ENCODE measurements at places on chromosomes 1 and 21.

GRCh38 chr1:44733365-44733764 is 2.4 kb upstream of the RNU5D-1 start:
- no peak for DNase-seq

DNA sequence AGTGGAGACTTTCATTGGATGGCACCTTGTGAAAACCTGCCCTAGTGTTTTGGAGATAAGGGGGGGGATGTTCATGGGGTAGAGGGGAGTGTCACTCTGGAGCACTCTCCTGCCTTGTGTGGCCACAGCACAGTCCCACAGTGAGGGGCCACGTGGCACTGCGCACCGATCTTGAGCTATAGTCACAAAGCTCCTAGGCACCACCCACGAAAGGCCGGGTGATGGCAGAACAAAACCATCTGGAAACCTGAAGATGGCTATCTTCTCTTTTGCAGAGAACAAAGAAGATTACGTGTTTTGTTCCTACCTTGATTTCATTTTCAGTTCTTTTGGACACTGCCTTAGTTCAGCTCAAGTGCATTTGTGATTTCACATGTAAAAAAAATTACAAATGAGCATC is 220.6 kb downstream of the RGS7 start:
- DNase-seq = no peak

DNA sequence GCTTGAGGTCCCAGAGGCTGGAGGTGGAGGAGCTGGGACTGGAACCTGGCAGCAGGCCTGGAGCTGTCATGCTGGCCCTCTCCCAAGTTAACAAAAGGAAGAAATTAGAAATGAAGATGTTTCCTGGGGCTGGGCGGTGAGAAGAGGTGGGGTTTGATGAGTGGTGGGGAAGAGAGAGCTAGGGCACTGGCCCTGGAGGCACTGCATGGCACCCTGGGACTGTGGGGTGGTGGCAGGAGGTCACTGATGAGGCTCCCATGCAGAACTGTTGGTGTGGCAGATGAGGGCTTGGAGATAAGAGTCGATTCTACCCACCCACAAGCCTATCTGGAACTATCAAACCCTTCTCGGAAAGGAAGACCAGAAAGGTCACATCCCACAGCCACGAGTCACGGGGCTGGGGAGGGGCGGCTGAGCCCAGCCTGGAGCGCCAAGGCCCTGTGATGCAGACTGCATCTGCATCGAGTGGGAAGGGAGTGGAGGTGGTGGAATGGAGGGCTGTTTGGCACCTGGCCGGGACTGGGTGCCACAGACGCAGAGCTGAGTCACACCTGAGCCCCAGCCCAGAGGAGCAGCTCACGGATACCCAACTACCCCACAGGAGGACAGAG is 29.4 kb downstream of the MRPL37 start:
- DNase-seq = no peak

GRCh38 chr21:15539376-15539775 is 190.4 kb upstream of the USP25 start:
- no peak for DNase-seq

- no peak for DNase-seq
Measured at GRCh38 chr1:9319208-9319788, 26.6 kb downstream of the SPSB1 start.

- no peak for DNase-seq
Measured at GRCh38 chr1:169133801-169134502, 27.5 kb downstream of the ATP1B1 start.

DNA sequence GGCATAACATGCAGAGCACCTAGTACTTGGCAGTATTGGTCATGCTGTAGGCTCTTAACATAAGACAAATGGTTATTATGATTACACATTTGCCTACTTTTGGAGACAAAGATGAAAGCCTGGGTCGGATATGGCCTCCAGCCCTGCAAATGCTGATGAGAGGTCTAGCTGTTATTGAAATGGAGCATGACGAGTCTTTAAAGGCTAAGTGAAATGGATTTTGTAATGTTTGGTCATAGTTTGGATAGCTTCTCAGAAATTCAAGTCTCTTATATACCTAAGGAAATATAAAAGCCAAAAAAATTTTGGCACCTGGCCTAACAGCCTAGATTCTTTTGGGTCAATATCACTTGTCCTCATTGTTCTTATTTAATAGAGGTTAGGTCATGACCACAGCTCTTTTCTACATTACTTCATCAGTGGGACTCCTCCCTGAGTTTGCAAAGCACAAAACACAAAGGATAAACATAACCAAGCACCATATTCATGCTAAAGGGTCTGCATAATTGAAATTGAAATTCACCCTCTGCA is 69.2 kb upstream of the WLS start:
- no peak for DNase-seq

- DNase-seq = no peak
Measured at GRCh38 chr1:207938016-207938415, 27.1 kb upstream of the CD34 start.

GRCh38 chr1:32066489-32066873 is 6.3 kb upstream of the TMEM39B start:
- no peak for DNase-seq

GRCh38 chr1:221689138-221689537 is 52.8 kb downstream of the DUSP10 start:
- no peak for DNase-seq

- DNase-seq = no peak
Measured at GRCh38 chr1:88780485-88780884, 96.4 kb downstream of the PKN2 start.

DNA sequence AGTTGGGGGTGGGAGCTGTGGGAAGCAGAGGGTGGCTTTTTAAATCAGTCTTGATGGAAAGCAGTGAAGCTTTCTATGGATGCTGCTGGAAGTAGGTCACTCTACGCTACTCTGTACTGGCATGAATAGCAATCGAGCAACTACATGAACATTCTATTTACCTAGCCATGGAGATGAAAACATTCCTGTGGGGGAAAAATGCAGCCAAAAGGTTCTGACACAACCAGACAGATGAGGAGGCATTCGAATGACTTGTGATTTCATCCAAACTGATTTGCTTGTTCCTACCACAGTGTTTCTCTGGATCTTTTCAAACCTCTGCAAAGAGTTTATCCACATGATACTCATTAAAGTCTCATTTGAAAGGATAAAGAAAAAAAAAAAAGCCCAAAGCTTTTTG is 95.0 kb downstream of the ASTN1 start:
- DNase-seq = no peak

DNA sequence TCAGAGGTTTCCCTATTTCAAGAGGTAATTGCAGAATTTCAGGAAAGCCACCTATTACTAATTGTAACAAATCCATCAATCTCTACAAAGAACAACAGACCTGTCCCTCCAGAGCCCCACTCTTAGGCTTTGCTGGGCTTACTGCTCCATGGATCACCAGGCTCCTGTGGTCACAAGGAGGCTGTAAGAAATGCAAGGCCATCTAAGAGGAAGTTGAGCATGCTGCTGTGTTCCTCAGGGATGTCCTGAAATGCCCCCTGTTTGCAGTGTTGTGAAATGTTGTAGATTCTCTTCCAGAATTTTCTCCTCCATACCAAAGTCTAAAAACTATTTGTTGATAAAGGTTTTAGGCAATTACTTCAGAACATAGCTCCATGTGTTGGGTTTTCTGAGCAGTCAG is 24.4 kb upstream of the DUSP23 start:
- no peak for DNase-seq

- no peak for DNase-seq
Measured at GRCh38 chr21:45301521-45302081, 13.9 kb upstream of the POFUT2 start.

- DNase-seq = no peak
Measured at GRCh38 chr1:51901151-51901550, 22.6 kb upstream of the NRDC start.

- DNase-seq = no peak
Measured at GRCh38 chr1:110557481-110557880, 38.5 kb upstream of the KCNA10 start.

GRCh38 chr1:71657891-71658679 is 577.2 kb upstream of the ZRANB2 start:
- no peak for DNase-seq

- DNase-seq = no peak
Measured at GRCh38 chr1:243487649-243488227, 231.9 kb downstream of the SDCCAG8 start.

DNA sequence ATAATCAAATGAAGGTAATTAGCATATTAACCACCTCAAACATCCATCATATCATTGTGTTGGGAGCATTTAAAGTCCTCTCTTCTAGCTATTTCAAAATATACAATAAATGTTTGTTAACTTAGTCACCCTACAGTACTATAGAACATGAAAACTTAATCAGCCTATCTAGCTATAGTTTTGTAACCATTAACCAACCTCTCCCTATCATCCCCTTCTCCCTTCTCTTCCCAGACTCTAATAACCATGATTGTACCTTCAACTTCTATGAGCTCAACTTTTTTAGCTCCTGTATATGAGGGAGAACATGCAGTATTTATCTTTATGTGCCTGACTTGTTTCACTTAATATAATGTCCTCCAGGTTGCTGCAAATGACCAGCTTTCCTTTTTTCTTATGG is 54.0 kb downstream of the RAVER2 start:
- no peak for DNase-seq

GRCh38 chr1:14780271-14780670 is 181.8 kb downstream of the KAZN start:
- DNase-seq = no peak

DNA sequence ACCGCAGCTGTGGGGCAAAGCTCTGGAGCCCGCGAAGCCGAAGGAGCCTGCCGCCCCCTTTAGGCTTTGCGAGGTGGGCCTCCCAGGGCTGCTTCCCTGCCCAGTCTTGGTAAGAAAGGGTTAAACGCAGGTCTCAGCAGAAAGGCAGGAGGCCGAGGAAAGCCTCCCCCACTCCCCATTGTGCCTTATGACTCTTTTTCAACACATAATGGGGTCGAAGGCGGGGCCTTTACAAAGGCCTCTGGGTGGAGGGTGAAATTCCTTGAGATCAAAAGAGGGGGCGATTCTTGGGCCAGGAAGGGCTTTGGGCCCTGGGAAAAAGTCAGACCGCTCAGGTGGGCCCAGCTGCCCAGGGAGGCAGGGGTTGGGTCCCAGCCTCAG is 880 bp downstream of the ALPL start:
- no peak for DNase-seq

DNA sequence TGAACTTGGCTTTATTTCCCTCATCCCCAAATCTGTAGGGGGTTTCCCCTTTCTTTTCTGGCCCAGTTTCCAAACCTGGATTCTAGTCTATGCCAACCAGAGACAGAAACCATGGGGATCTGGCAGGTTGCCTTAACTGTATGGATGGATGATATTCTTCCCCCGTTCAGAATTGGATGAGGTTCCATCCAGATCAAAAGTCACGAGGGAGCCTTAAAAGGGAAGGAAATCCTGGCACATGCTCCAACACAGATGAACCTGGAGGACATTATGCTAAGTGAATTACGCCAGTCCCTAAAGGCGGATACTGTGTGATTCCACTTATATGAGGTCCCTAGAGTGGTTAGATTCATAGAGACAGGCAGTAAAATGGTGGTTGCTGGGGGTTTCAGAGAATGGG is 124.4 kb downstream of the HUNK start:
- no peak for DNase-seq
